ENCODE measurements at places on chromosomes 16 and 17. TPM values are rescaled to one million over a fixed set of nuclear protein-coding genes. Genes with fewer than 3 reads are reported as not detected.

The TRIM47 gene
- 24.3 TPM for total RNA-seq

The GRB7 gene
- 0.08 TPM for total RNA-seq

The SOX8 gene
- 0.88 TPM for total RNA-seq

The C16orf74 gene
- 14.1 TPM for total RNA-seq

The USP22 gene
- total RNA-seq: 159 TPM

The MEIOC gene
- 0.13 TPM for total RNA-seq

The SLC13A2 gene
- not detected for total RNA-seq

The DLX4 gene
- total RNA-seq: not detected

The TBX4 gene
- total RNA-seq: 2.7 TPM

The CCL7 gene
- 2.4 TPM for total RNA-seq

The ADGRG3 gene
- total RNA-seq: not detected

The CA7 gene
- total RNA-seq: not detected

All from epithelial cell of alveolus of lung (primary cell).